ENCODE measurements at places on chromosomes 13 and 19.
A peak's percentile ranks its signal among the peaks of the same experiment; 100 is the strongest.

- no peak for DNase-seq
These were observed 1.7 kb downstream of the SPRED3 start for GRCh38 chr19:38389957-38390924.

DNA sequence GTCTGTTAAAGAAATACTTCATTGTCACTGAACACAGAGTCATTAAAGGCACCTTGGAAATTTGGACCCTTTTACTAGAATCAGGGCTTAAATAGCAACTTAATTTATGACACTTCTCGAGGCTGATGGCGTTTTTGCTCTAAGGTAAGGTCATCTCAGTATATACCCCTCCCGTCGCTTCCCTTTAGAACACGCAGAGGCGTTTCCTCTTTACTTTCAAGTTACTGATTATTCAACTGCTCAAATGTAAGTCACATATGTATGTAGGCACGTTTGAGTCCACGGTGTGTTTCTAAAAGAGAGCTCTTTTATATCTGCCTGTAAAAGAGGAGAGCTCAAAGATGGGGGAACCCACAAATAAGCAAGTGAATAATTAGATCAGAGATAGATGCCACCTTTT is 181.5 kb downstream of the TSHZ3 start:
- no peak for DNase-seq

- no peak for DNase-seq
These were observed 51.9 kb downstream of the ESD start for GRCh38 chr13:46745062-46745461.

GRCh38 chr13:30124131-30124768 is 183.1 kb downstream of the KATNAL1 start:
- no peak for DNase-seq

GRCh38 chr13:79936368-79937136 is 404.4 kb downstream of the SPRY2 start:
- no peak for DNase-seq

DNA sequence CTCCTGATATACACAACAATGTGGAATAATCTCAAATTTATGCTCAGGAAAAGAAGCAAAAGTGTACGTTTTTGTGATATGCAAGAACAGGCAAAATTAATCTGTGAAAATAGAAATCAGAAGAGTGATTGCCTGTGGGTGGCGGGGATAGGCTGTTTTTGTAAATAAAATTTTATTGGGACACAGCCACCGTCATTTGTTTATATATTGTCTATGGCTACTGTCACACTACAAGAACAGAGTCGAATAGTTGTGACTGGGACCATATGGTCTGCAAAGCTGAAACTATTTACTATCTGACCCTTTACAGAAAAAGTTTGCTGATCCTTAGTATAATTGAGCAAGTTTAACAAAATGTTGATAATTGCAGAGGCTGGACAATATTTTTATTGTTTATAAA is 269.5 kb upstream of the HTR2A start:
- no peak for DNase-seq

DNA sequence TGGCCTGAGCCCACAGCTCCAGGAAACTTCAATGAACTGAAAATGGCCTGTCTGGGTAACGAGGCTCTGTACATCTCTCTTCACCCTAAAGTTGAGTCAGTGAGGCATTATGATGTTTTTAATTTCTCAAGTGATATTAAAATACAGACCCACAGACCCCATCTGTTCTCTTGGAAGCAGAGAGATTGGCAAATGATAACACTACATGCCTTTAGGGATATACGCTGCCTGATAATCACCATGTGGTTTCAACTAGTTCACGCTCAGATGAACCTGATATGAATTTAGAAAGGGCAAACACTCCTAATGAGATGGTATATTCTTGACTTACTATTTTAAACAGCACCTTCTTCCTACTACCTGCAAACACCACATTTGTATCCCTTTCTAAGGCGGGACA is 127.5 kb downstream of the RFC3 start:
- no peak for DNase-seq

GRCh38 chr19:28422791-28423650 is 789.9 kb downstream of the UQCRFS1 start:
- no peak for DNase-seq

GRCh38 chr13:110300090-110300815 is 6.7 kb downstream of the COL4A1 start:
- no peak for DNase-seq

GRCh38 chr19:1003283-1003682 is 3.1 kb downstream of the GRIN3B start:
- no peak for DNase-seq

DNA sequence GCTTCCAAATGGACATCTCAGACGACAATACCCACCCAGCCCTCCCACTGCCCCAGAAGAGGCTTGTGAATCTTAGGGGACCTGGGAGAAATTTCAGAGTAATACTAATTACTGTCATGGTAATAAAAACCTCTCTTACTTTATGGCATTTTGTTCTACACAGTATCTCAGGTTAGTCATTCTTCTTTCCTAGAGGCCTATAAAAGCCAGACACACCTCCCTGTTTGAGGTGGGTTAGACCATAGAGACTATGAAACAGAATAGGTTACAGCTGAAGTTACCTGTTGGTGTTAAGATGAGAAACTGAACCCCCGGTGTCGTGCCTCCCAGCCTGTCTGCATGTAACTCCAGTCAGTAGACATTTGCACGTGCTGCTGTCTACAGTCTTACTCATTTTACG is 113.9 kb downstream of the SLC7A1 start:
- no peak for DNase-seq

DNA sequence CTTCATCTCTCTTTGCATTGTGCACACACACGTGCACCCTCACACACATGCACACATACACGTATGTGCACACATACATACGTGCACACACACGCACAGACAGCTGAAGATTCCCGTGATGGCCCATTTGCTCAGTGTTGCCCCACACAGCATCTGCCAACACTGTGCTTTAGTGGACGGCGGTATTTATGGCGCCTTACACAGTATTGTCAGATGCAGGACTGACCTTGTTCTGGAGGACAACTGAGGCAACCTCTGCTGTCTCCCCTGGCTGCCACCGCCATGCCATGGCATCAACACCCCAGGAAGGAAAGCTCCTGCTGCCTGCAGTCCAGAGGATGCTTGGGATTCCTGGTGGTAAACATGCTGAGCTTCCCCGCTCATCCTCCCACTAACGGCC is 316.4 kb downstream of the TEX29 start:
- no peak for DNase-seq

GRCh38 chr13:51167393-51168191 is 54.6 kb upstream of the FAM124A start:
- no peak for DNase-seq

GRCh38 chr13:46324976-46325375 is 62.1 kb downstream of the RUBCNL start:
- no peak for DNase-seq

DNA sequence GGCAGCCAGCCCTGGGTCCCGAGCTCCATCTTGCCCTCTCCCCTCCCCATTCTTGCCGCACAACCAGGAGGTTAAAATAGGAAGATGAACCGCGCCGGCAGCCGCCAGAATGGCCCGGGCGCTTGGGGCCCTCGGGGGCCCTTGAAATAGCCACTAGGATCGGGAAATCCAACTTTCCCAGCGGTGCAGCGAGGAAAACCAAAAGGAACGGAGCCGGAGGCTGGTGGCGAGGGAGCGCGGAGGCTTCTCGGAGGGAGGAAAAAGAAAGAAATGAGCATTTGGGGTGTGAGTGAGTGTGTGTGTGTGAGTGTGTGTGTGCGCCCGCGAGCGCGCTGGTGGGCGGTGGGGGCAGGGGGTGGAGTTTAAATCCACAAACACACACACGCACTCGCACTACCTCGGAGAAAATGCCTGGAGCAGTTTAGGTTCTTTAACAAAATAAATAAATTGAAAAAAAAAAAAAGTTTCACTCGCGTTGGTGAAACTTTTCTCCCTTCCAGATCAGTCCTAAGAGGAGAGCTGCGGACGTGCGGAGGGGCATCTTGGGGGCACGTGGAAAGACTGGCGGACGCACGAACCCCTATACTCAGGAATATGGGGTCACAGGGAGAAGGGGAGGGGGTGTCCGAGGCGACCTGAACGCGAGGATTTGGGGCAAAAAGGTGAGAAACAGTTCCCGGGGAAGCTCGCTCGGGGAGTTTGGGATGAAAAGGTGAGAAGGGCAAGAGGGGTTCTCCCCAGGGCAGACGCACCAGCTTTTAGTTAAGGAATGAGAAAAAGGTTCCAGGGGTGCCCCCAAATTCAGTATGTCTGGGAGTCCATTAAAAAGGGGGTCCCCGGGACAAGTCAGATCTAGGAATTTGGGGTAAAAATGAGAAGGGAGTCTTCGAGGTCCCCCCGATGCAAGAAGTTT is 1.3 kb downstream of the RFX2 start:
- DNase-seq: peak; percentile 32

DNA sequence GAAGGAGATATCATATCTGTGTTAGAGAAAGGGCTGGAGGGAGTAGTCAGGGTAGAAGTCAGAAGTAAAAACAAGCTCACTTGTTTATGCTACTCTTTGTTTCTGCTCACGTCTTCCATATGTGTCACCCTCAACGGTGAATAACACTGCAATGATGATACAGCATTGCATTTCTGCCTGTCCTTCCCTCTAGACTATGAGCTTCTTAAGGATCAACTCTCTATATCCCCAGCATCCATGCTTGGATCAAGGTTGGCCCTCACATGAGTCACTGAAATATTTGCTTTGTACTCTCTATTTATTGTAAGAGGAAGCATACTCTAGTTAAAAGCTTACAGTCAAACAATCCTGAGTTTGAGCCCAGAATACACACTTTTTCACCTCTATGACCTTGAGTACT is 406.0 kb downstream of the RFC3 start:
- no peak for DNase-seq

DNA sequence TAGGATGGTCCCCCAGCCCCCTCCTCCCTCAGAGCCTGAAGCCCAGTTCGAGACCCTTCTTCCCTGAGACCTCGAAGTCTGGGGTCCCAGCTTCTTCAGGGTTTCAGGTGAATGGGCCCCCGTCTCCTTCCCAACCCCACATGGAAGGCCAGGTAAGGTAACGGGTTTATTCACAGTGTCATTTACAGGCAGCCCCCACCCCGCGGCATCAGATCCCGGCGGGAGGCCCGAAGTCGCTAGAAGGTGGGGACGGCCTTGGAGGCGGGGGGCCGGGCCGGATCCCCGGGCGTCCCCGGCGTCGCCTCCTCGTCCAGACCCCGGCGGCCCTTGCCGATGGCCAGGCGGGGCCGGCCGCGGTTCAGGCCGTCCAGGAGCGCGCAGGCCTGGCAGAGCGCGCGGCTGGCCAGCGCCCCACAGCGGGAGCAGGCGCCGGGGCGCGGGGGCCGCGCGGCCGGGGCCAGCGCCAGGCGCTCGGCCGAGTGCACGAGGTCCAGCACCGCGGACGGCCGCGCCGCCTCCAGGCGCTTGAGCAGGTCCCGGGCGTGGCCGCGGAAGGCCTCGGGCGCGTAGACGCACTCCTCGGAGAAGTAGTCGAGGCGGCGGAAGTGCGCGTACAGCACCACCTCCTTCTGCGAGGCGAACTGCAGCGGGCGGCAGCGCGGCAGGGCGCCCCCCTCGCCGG is 9.7 kb downstream of the CTU1 start:
- no peak for DNase-seq

GRCh38 chr19:16334411-16334810 is 9.8 kb downstream of the KLF2 start:
- DNase-seq: no peak
